ENCODE measurements at places on chromosomes 12 and 14.

GRCh38 chr14:99727096-99727870 is 43.2 kb downstream of the CYP46A1 start:
- DNase-seq = no peak

DNA sequence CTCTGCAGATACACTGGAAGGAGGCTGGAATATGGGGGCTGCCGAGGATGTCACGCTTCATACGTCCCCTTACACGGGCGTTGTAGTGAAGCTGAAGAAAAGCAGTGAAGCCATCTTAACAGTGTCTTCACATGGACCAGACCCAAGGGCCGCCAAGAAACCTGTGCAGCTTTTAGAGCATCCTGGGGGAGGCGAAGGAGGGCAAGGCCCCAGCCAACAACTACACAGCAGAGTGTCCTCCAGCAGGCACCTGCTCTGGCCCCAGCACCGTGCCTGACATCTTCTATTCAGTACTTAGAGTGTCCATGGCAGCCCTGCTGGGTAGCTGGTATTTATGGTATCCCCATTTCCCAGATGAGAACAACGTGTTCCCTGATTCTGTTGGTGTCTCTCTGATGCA is 48.9 kb upstream of the RIN3 start:
- DNase-seq = no peak

- DNase-seq = no peak
Observed at GRCh38 chr12:70467918-70468733, 102.0 kb downstream of the KCNMB4 start.

DNA sequence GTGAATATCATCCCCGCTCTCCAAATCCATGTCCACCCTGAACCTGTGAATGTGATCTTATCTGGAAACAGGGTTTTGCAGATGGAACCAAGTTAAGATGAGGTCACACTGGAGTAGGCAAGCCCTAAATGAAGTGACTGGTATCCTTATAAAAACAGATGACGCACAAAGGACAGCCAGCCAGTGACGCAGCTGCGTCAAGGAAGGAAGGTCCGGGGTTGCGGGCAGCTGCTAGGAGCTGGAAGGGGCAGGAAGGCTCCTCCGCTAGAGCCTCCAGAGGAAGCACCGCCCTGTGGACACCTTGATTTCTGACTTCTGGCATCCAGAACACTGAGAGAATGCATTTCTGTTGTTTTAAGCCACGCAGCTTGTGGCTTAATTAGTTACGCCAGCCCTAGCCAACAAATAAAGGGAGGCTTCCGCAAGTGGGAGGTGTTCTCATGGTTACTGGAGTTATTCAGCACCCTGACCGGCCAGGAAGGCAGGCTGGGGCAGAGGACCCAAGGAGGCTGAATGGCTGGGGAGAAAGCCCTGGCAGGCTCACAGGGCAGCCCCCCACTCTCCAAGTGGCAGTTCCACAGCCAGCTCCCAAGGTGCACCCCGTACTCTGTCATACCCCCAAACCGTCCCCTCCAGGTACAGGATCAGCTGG is 127.6 kb upstream of the NCOR2 start:
- DNase-seq = no peak

DNA sequence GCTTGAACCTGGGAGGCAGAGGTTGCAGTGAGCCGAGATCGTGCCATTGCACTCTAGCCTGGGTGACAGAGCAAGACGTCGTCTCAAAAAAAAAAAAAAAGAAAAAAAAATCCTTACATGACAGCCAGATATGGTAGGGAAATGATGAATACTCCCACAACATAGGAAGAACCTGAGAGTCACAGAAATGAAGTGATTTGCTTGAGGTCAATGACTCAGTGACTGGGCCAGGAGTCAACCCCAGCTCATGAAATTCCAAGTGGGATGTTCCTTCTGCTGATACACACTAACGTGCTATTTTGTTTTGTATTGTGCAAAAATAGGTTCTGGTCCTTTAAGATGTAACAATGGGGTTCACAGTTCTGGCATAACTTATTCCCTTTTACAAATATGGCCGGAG is 9.0 kb downstream of the RHOF start:
- no peak for DNase-seq

DNA sequence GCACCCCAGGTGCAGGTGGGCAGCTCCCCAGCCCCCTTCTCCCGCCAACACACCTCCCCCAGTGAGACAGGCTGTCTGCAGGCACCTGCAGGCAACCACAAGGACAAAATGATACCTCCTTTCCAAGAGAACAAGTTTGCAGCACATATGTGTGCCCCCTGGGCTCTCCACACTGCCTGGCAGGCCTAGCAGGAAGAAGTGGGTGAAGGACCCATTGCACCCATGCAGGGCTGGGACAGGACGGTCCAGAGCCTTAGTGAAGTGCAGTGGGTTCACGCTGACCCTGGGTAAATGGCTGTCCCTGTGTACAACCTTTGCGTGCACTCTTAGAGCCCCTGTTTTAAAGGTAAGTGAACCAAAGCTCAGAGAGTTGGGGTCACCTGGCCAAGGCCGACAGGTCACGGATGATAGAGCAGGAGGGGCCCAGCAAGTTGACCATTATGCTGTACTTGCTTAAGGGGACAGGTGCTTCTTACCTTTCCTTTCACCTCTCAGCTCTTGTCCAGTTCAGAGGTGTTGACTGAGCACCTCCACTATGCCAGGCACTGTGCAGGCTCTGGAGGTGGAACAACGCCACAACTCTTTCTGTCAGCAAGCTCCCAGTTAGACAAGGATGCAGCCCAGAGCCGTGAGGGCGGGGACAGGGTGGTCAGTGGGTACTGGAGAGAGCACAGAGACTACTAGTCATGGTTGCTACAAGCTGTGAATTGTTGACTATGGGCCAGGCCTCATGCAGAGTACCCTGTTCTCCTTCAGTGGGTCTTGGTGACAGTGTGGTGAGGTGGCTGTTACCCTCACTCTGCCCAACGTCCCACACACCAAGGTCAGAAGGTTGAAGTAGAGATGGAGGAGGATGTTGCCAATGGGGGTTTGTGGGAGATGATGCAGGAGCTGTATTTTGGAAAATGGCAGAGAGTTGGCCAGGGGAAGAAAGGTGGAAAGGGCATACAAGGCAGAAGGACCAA is 125.9 kb downstream of the PAPOLA start:
- DNase-seq = no peak

GRCh38 chr12:6020930-6021329 is 75.9 kb upstream of the ANO2 start:
- no peak for DNase-seq

DNA sequence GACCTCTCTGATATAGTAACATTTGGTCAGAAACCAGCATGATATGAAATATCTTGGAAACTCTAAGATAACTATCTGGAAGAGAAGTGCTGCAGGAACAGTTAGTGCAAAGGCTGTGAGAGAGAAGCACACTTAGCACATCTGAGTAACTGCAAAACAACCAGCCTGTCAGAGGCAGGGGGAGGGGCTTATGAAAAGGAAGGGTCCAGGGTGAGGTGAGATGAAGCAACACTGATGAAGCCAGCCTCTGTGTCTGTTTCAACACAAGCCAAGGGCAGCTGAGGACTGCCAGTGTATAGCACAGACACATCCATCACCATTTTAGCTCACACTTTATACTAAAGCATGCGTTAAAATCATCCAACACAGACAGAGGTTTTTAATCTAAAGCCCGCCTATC is 37.4 kb upstream of the OVCH1 start:
- peak; percentile 17 for DNase-seq

DNA sequence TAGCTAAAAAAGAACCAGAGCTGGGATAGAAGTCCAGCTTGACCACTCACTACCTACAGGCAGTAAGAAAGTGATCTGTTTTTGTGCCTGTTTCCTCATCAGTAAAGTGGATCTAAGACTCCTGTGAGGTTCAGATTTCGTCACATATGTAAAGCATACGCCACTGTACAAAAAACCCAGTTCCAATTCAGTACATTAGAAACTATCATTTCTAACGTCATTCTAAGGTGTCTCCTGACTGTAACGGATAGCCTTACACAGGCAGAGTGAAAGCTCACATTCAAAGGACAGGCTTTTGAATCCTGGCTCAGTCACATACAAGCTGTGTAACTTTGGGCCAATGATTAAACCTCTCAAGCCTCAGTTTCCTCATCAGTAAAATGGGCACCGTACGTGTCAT is 3.5 kb downstream of the SLC15A4 start:
- DNase-seq = no peak

GRCh38 chr14:99606359-99606758 is 2.4 kb upstream of the CCDC85C start:
- peak; percentile 39 for DNase-seq

DNA sequence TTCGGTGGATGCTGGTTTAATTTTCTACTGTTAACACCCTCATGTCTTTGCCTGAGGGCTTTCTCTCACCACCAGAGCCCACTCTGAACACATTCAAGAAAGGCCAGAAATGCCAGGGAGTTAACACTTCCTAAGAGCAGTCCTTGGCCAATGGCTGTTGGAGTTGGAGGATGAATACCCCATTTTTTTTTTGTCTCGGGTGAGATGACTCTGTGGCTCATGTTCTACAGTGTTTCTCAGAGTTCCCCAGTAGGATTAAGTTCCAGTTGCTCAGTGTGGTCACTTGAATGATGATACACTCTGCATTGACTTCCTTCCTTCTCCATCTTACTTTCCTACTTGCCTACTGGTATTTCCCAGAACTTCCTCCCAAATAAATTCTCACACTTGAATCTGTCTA is 65.8 kb downstream of the FOS start:
- DNase-seq = no peak

DNA sequence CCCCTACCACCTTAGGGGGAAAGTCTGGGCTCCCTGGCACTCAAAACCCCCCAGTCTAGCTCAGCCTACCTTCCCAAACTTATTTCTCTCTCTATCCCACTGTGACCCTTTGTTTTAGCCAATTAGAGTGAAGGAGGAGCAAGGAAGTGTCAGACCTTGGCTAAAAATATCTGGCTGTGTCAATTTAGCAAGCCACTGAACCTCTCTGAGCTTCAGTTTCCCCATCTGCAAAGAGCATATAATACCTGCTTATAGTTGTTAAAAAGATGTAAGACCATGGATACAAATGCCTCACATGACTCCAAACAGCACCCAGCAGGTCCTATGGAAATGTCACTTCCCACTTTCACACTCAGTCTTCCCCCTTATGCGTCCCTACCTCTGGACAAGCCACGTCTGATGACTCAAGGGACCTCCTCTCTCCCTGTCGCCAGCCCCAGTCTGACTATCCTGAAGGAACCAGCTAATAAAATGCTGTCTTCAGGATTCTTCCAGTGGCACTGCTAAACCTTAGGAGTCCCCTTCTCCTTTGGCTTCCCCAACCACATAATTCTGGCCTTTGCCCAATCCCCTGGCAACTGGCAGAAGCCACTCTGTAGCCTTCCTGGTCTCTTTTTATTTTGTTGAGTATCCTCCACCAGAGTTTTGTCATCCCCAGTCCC is 19.3 kb downstream of the FOXN3 start:
- DNase-seq = no peak

- no peak for DNase-seq
Observed at GRCh38 chr14:21308132-21308478, 28.2 kb downstream of the RPGRIP1 start.

DNA sequence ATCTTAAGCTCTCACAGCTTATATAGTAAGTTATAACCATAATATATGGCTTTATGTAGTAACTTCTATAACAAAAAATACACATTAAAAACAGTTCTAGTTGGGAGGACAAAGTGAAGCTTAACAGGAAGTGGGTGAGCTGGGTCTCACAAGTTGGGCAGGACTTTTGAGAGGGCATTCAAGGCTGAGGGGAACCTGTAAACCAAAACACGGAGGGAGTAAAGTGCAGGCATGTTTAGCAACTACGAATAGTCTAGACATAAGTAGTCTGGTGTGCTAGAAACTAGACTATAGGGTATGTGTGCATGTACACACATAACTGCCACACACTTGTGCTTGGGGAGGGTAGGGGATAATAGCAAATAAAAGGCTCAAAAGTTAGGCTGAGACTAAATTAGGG is 14.2 kb upstream of the NEK9 start:
- DNase-seq = no peak

GRCh38 chr12:76859611-76860010 is 19.2 kb downstream of the CSRP2 start:
- DNase-seq = peak; percentile 90

DNA sequence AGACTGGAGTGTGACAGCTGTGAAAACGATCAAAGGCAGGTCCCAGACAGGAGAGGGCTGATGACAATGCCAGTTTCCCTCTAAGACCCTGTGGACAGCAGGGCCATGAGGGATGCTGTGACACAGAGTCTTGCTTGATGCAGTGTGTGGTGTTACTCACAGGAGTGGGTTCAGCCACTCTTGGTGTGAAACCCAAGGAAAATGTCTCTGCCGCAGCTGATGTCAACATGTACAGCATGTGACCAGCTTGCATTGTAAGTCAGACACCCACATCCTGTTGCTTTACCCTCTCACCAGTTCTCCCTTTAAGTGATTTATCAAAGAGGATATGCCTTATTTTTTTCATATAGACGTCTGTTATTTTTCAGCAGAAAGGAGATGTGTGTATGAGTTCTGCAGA is 268.6 kb downstream of the BTG1 start:
- DNase-seq = peak; percentile 52

DNA sequence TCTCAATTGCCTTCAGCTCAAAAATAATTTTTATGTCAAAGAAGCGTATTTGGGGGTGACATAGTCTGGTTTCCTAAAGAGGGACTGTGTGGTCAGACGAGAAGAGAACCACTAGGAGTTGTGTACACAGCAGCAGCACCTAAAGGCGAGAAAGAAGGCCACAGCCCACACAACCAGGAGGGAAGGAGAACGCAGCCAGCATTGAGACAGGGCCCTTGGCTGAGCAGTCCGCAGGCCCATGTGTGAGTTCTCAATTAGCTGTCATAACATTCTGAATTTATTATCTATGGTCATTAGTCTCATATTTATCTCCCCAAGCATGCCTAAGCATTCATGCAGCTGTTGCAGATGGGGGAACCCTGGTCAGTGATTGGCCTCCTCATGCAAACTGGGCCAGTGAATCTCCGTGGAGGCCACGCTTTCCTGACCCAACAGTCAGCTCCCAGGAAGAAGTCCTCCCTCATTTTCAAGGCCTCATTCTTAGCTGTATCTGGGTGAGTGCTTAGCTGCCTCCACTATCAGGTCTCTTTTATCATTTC is 81.2 kb upstream of the ATF7IP start:
- no peak for DNase-seq

- DNase-seq = no peak
Observed at GRCh38 chr14:53808042-53808441, 148.6 kb downstream of the BMP4 start.

DNA sequence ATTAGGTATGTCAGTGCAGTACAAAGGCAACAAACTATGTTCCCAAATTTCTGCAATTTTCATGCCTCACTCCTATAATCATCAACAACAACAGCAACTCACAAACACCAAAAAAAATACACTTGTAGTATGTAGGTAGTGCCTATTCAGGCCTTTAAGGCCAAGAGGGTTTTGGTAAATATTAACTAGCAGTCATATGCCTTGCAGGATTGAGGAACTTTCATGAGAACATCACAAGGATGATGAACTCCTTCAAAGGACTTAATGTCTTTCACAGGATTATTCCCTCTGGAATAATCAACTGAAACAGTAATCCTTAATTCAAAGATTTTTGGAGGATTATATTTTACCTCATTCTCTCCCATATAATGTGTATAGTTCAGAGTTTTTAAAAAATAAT is 293.8 kb downstream of the NOVA1 start:
- DNase-seq = no peak

All from hematopoietic multipotent progenitor cell treated with erythropoietin and hydrocortisone succinate and interleukin-3 and kit ligand, for 6 days (in vitro differentiated cells).